ENCODE measurements at places on chromosomes 11 and 22. TPM values are rescaled to one million over a fixed set of nuclear protein-coding genes. Genes with fewer than 3 reads are reported as not detected.

The OR51B2 gene
- not detected for polyA plus RNA-seq

DNA sequence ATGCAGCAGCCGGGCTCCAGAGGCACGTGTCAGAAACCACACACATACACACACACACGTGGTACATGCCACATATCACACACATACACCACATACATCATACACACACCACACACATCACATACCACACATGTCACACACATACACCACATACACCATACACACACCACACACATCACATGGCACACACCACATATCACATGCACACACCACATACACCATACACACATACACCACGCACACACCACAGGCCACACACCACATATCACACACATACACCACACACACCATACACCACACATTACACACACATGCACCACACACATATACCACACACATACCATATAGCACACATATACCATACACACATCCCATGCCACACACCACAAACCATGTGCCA is 97.5 kb upstream of the PRR5 start:
- no peak overlapping the region for H3K27ac ChIP-seq
- H3K36me3 ChIP-seq, result no peaks in the 10 kb centered on the region
- no peak overlapping the region for H3K4me3 ChIP-seq
- no peak for DNase-seq

- no peaks in the 10 kb centered on the region for H3K27me3 ChIP-seq
- H3K27ac ChIP-seq, result peak overlapping the region; percentile 71
- H3K4me3 ChIP-seq, result no peak overlapping the region
Observed at GRCh38 chr11:35029979-35030682, 108.8 kb upstream of the CD44 start.

The PHETA2 gene
- 6.3 TPM for polyA plus RNA-seq

The YPEL4 gene
- polyA plus RNA-seq, result 1.2 TPM

GRCh38 chr11:132030896-132031295 is 660.5 kb downstream of the NTM start:
- H3K4me1 ChIP-seq, result no peaks in the 10 kb centered on the region
- no peak overlapping the region for H3K4me3 ChIP-seq
- H3K36me3 ChIP-seq, result no peaks in the 10 kb centered on the region
- H3K27me3 ChIP-seq, result no peaks in the 10 kb centered on the region
- DNase-seq, result no peak
- H3K27ac ChIP-seq, result no peak overlapping the region

GRCh38 chr22:37497062-37497599 is 10.9 kb upstream of the MFNG start:
- no peak for DNase-seq
- peaks cover 48% of the 10 kb centered on the region for H3K4me1 ChIP-seq
- no peak overlapping the region for H3K27ac ChIP-seq
- H3K27me3 ChIP-seq, result peaks cover 5% of the 10 kb centered on the region
- H3K36me3 ChIP-seq, result no peaks in the 10 kb centered on the region
- H3K4me3 ChIP-seq, result no peak overlapping the region

GRCh38 chr11:69771466-69771865 is 3.7 kb downstream of the FGF4 start:
- no peak for DNase-seq
- H3K4me1 ChIP-seq, result no peaks in the 10 kb centered on the region
- no peaks in the 10 kb centered on the region for H3K36me3 ChIP-seq
- no peak overlapping the region for H3K4me3 ChIP-seq
- no peak overlapping the region for H3K27ac ChIP-seq
